Right lung (tissue), 10 donors: ENCODE measurements at places on chromosomes 13 and 19. TPM values are rescaled to one million over a fixed set of nuclear protein-coding genes. Genes with fewer than 3 reads are reported as not detected.

Gene MBD3L2
- not detected for polyA plus RNA-seq

Gene LGALS7
- polyA plus RNA-seq: 1.9 TPM

Gene C19orf73
- 0.39 TPM for polyA plus RNA-seq

Gene OR7C1
- 0.22 TPM for polyA plus RNA-seq

Gene PRR20D
- not detected for polyA plus RNA-seq

Gene PRODH2
- not detected for polyA plus RNA-seq

Gene CLEC17A
- 0.19 TPM for polyA plus RNA-seq

Gene NCAN
- 0.05 TPM for polyA plus RNA-seq

Gene ICAM5
- 5.6 TPM for polyA plus RNA-seq

Gene PRX
- 11.0 TPM for polyA plus RNA-seq

Gene PVR
- polyA plus RNA-seq: 29.9 TPM

Gene KMT2B
- 28.0 TPM for polyA plus RNA-seq

Gene SIGLEC9
- 0.84 TPM for polyA plus RNA-seq

Gene ZNF429
- polyA plus RNA-seq: 29.8 TPM

Gene MCEMP1
- 0.25 TPM for polyA plus RNA-seq

Gene ETV2
- 1.6 TPM for polyA plus RNA-seq

Gene ZNF729
- polyA plus RNA-seq: 0.28 TPM

Gene LILRA1
- 0.22 TPM for polyA plus RNA-seq

Gene CATSPERD
- not detected for polyA plus RNA-seq

Gene SMIM44
- polyA plus RNA-seq: not detected

Gene CDC42EP5
- polyA plus RNA-seq: 76.8 TPM

Gene CRB3
- 13.9 TPM for polyA plus RNA-seq

Gene FUT3
- polyA plus RNA-seq: not detected

Gene DAND5
- polyA plus RNA-seq: 0.26 TPM

Gene SHANK1
- 4.8 TPM for polyA plus RNA-seq

Gene INSR
- polyA plus RNA-seq: 15.3 TPM

Gene TEX26
- 1.2 TPM for polyA plus RNA-seq

Gene C13orf46
- 0.26 TPM for polyA plus RNA-seq

Gene CEBPG
- 17.6 TPM for polyA plus RNA-seq

Gene VSTM2B
- not detected for polyA plus RNA-seq

Gene ZNF728
- 0.06 TPM for polyA plus RNA-seq

Gene ZNF224
- 33.2 TPM for polyA plus RNA-seq
